ENCODE measurements at places on chromosomes 1 and 21.

DNA sequence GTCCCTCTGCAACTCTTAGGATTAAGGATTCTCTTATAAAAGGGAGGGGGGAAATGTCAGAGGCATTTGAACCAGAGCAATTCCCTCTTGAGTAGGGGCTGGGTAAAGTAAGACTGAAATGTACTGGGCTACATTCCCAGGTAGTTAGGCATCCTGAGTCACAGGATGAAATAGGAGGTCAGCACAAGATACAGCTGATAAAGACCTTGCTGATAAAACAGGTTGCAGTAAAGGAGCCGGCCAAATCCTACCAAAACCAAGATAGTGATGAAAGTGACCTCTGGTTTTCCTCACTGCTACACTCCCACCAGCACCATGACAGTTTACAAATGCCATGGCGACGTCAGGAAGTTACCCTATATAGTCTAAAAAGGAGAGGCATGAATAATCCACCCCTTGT is 14.3 kb upstream of the COX20 start:
- DNase-seq, result peak; percentile 25

DNA sequence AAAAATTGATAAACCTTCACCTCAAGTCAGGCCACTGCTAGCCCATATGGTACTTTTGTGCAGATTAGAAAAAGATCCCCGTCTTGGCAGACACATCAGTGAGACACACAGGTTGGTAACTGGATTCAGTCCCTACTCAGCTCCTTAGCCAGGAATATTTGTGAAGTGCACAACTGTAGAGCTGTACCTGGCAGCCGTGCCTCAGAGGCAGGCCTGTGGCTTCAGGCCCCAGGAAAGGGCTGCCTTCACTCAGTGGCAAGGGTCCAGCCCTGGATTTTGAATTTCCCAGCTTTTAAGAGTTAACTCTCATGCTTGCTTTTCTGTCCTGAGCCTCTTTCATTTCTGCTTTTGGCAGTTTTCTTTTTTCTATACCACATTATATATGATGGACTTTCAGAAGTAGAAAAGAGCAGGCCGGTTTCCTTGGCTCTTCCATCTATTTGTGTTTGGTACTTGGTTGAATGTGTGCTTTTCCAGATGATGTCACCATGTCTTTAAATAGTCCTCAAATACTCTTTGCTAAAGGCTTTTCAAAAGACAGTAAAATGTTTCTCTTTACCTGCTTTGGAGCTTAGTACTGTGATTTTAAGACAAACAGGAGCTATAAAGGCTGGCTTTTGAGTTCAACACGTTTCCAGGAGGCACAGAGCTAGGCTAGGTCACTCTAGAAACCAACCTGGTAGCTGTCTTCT is 186.6 kb downstream of the AK5 start:
- no peak for DNase-seq

GRCh38 chr1:224169718-224170270 is 13.2 kb upstream of the DEGS1 start:
- DNase-seq, result no peak

- DNase-seq, result no peak
These were observed 97.3 kb downstream of the USH2A start for GRCh38 chr1:216325946-216326345.

- no peak for DNase-seq
These were observed 179.3 kb downstream of the KAZN start for GRCh38 chr1:14777516-14778506.

- DNase-seq, result peak; percentile 82
These were observed 40.9 kb upstream of the BEND5 start for GRCh38 chr1:48817505-48818114.

GRCh38 chr1:183251959-183252450 is 65.9 kb downstream of the LAMC2 start:
- no peak for DNase-seq

DNA sequence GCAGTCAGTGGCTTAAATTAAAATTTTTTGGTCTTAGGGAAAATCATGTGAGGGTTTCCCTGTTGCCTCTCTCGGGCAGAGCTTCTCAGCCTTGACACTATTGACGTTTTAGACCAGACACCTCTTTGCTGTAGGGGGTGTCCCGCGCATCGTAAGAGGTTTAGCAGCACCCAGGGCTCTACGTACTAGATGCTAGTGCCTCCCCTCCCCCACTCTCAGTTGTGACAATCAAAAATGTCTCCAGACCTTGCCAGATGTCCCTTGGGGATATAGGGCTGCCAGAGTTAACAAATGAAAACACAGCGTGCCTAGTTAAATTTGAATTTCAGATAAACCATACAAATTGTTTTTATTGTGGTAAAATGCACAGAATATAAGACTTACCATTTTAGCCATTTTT is 293.3 kb downstream of the DISC1 start:
- no peak for DNase-seq

GRCh38 chr1:244963231-244963826 is 99.0 kb upstream of the HNRNPU start:
- no peak for DNase-seq

DNA sequence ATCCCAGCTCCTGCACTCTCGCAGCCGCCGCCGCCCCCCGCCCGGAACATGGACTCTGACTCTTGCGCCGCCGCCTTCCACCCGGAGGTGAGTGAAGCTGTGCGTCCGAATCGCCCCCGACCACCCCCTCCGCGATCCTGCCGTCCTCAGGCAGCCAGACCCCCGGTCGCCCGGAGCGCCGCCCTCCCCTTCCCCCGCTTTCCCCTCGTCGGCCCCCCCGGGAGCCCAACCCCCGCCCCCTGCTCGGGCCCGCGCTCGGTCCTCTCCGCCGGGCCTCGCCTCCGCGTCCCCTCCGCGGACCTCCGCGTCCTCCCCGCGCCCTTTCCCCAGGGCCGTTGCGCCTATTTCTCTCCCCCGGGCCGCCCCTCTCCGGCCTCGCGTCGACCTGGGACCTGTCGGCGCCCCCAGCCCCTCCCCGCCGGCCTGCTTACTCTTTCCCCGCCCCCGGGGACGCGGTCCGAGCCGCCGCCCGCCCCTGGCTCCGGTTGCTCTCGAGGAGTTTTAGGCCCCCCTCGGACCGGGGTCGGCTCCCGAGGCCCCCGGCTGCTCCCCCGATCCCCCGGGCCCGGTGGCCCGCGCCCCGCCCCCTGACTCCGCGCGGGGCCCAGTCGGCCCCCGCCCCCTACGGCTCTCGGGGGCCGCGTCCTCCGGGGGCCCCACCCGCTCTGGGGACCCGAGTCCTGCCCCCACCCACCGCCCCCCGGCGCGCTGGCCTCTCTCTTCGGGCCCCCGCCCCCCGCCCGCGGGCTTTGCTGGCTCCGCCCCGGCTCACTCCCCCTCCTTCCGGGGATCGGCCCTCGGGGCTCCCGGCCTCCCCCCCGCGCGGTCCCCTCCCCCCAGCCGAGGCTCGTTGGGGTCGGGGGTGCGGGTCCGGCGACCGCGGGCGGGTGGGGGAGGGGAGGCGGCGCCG is 743 bp downstream of the PHF13 start:
- DNase-seq, result peak; percentile 74

DNA sequence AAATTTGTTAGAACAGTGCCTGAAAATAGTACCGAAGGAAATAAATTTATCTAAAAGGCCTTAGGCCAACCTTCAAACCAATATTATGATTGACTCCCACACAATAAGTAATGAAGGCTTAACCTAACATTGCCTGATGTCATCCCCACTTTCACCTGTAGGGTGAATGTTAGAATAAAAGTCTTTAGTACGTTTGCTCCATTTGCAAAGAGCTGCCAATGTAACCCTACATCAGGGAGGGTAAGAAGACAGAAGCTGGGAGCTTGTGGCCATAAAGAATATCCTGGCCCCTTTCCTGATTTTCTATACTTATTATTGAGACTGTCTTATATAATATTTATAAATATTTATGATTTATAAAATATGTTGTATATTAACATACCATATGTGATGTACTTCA is 661.8 kb upstream of the CXADR start:
- no peak for DNase-seq

GRCh38 chr1:26541431-26541815 is 11.9 kb downstream of the RPS6KA1 start:
- DNase-seq, result no peak

GRCh38 chr1:63878932-63879331 is 105.1 kb downstream of the ROR1 start:
- no peak for DNase-seq

GRCh38 chr1:98437540-98437939 is 224.0 kb upstream of the SNX7 start:
- DNase-seq, result no peak

- peak; percentile 30 for DNase-seq
These were observed 67.6 kb downstream of the TENT5C start for GRCh38 chr1:117673405-117673804.

GRCh38 chr1:37764414-37764825 is 500 bp downstream of the EPHA10 start:
- peak; percentile 78 for DNase-seq

- no peak for DNase-seq
These were observed 7.2 kb downstream of the TMEM201 start for GRCh38 chr1:9595968-9596340.
